CD4-positive, alpha-beta T cell treated with Interleukin-17A for 4 hours (primary cell): ENCODE measurements at places on chromosomes 6 and 20.

DNA sequence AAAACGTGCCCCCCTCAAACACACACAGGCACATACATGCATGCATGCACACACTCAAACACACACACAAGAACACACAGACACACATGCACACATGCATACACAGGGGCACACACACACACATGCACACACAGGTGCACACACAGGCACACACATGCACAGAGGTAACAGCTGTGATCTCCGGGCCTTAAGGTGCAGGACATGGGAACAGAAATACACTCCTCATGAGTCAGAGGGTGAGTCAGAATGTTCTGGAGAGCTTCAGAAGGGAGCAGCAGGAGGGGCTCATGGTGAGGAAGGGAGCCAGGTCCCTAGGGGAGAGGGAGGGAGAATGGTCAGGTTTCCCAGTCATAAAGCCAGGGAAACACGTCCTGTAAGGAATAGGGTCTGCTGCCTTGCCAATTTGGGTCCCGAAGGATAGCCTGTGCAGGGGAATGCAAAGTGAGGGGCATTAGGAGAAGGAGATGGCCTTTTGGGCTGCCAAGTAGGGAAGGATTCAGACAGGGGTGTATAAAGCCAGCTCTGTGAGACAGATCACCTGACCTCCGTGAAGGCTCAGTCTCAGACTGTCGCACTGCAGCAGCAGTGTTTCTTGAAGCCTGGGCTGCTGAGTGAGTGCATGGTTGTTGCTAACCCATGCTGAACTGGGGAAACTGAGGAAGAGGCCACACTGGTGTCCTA, 123.9 kb downstream of the MAFB start:
- DNase-seq: no peak

GRCh38 chr20:7505835-7506221, 434.4 kb downstream of the HAO1 start:
- no peak for DNase-seq

- DNase-seq: no peak
These were observed 86.9 kb downstream of the LYRM4 start for GRCh38 chr6:5173810-5174209.

GRCh38 chr6:5184878-5185277, 75.9 kb downstream of the LYRM4 start:
- no peak for DNase-seq

GRCh38 chr6:830667-831327, 137.9 kb upstream of the EXOC2 start:
- DNase-seq: no peak

GRCh38 chr20:59428441-59429205, 128.2 kb downstream of the EDN3 start:
- DNase-seq: no peak

DNA sequence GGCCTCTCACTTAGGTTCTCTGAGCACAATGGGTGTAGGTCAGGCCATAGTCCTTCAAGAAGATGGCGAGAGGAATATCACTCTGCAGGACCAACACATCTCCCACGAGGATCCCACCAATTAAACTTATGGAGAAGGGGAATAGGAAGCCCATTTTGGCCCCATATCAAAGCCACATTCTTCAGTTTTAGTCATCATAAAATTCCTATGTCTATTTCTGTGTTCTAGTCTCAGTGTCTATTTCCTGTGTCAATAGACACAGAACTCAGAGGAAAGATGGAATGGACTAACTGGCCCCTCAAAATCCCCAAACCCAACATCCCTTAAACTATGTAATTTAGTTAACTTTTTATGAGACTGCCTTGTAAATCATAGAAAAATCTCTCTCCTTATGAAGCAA, 216.8 kb downstream of the HACE1 start:
- no peak for DNase-seq
